ENCODE measurements at places on chromosomes 7 and 10.

DNA sequence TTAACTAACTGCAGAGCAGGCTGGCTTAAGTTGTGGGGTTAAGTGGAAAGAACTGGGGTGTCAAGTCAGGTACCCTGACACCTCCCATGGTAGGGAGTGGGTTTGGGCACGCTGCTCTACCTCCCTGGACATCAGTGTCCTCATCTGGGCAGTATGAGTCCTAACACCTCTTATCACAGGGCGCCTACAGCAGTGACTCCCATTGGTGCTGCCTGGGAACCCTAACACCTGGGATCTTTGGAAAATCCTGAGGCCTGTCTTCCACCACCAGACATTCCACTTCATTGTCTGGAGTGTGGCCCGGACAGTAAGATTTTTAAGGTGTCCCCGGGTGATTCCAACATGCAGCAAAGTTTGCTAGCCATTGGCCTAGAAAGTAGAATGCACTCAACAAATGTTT, 239.1 kb downstream of the SKAP2 start:
- H3K4me1 ChIP-seq: no peaks in the 10 kb centered on the region
- H3K27ac ChIP-seq: no peak overlapping the region
- H3K4me3 ChIP-seq: no peak overlapping the region
- no peaks in the 10 kb centered on the region for H3K36me3 ChIP-seq
- DNase-seq: no peak

GRCh38 chr7:138170959-138171703, 94.9 kb downstream of the AKR1D1 start:
- no peak for DNase-seq
- no peak overlapping the region for H3K4me3 ChIP-seq
- no peaks in the 10 kb centered on the region for H3K4me1 ChIP-seq
- H3K27me3 ChIP-seq: no peaks in the 10 kb centered on the region
- no peaks in the 10 kb centered on the region for H3K36me3 ChIP-seq

- H3K4me1 ChIP-seq: no peaks in the 10 kb centered on the region
- no peak for DNase-seq
- H3K36me3 ChIP-seq: peaks cover 21% of the 10 kb centered on the region
- no peak overlapping the region for H3K27ac ChIP-seq
- no peaks in the 10 kb centered on the region for H3K27me3 ChIP-seq
- no peak overlapping the region for H3K4me3 ChIP-seq
Measured at GRCh38 chr7:44394112-44394447, 68.7 kb upstream of the CAMK2B start.

DNA sequence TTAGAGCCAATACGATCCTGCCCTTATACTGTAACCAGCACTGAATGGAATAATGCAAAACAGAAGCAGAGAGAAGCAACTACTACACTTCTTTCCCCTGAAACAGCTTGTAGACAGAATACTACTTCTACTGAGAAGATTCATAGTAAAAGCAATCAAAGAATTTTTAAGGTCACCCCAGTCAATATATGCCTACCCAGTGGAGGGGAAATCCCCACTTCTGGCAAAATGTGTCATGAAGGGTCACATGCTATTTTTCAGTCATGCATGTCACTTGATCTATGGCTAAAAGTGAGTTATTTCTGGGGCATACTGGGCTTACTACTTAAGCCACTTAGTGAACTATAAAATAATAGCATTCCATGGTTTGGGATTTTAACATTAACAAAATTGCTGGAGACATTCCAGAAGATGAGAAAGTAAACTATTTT, 25.6 kb downstream of the IRF5 start:
- no peak overlapping the region for H3K4me3 ChIP-seq
- no peak for DNase-seq
- H3K27me3 ChIP-seq: no peaks in the 10 kb centered on the region
- no peaks in the 10 kb centered on the region for H3K4me1 ChIP-seq
- no peak overlapping the region for H3K27ac ChIP-seq
- H3K36me3 ChIP-seq: peaks cover 25% of the 10 kb centered on the region

- no peak overlapping the region for H3K4me3 ChIP-seq
- peak overlapping the region; percentile 15 for H3K27ac ChIP-seq
- H3K36me3 ChIP-seq: no peaks in the 10 kb centered on the region
- H3K4me1 ChIP-seq: no peaks in the 10 kb centered on the region
- H3K27me3 ChIP-seq: no peaks in the 10 kb centered on the region
Measured at GRCh38 chr10:12389154-12389734, 39.9 kb downstream of the CAMK1D start.

DNA sequence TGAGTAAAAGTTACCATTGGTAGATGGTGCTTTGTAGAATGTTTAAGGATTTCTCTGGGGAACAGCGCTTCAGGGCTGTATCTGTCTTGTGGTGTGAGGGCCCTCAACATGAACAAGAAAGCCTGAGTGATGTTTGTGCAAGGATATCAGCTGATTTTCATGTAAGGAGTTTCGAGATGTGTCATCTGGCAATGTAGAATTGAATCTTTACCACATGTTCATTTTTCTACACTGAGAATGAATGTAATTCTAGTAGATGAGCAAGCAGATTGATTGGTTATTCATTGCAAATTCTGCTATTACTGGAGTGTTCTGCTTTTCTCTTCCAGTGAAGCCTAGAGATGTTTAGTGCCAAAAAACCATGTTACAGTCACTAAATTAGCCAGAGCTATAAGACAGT, 87.7 kb downstream of the ST7 start:
- H3K4me1 ChIP-seq: peaks cover 22% of the 10 kb centered on the region
- H3K27ac ChIP-seq: no peak overlapping the region
- H3K27me3 ChIP-seq: no peaks in the 10 kb centered on the region

DNA sequence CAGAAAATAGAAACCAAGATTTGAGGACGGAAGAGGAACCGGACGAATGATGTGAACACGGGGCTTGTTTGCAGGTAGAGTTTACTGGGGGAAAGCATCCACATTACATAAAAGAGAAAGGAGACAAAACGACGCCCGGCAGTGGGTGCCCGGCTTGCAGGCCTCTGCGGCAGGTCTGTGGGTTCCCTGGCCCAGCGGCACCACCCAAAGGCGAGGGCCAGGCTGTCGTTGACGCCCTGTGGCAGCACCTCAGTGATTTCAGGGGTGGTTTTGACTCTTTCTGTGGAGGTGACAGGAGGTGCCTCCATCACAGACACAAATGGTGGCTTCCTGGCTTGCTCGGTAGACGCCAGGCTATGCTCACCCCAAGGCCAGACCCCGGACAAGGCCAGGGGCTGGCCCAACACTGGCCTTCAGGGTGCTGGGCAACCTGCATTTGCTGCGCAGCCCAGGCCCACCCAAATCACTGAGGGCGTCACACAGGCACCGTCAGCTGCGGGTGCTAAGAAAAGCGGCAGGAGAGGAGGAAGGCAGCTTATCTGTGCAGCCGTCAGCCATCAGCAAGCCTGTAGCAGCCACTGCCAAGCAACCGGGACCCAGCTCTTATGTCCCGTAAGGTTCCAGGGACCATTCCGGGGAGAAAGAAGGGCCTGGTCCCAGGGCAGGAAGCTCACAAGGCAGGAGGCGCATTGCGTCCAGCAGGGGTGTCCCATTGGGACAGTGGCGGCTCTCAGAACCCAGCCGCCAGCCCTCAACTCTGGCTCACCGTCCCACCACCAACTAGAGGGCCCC, 230.3 kb downstream of the PTPRN2 start:
- no peak overlapping the region for H3K27ac ChIP-seq
- peak; percentile 46 for DNase-seq
- H3K4me1 ChIP-seq: no peaks in the 10 kb centered on the region
- H3K27me3 ChIP-seq: no peaks in the 10 kb centered on the region
- H3K4me3 ChIP-seq: no peak overlapping the region

GRCh38 chr7:67661-68395, 124.5 kb upstream of the FAM20C start:
- H3K27me3 ChIP-seq: no peaks in the 10 kb centered on the region
- no peaks in the 10 kb centered on the region for H3K4me1 ChIP-seq
- DNase-seq: peak; percentile 57
- H3K4me3 ChIP-seq: no peak overlapping the region

GRCh38 chr7:81138870-81139269, 220.0 kb upstream of the SEMA3C start:
- H3K27me3 ChIP-seq: no peaks in the 10 kb centered on the region
- H3K27ac ChIP-seq: no peak overlapping the region
- H3K4me1 ChIP-seq: no peaks in the 10 kb centered on the region
- no peaks in the 10 kb centered on the region for H3K36me3 ChIP-seq
- no peak overlapping the region for H3K4me3 ChIP-seq
- DNase-seq: no peak

- DNase-seq: no peak
- no peak overlapping the region for H3K27ac ChIP-seq
- H3K4me1 ChIP-seq: no peaks in the 10 kb centered on the region
- H3K4me3 ChIP-seq: no peak overlapping the region
Measured at GRCh38 chr7:151857412-151857811, 19.5 kb downstream of the PRKAG2 start.

- H3K4me1 ChIP-seq: no peaks in the 10 kb centered on the region
- no peaks in the 10 kb centered on the region for H3K36me3 ChIP-seq
- no peak overlapping the region for H3K27ac ChIP-seq
- H3K4me3 ChIP-seq: no peak overlapping the region
- DNase-seq: no peak
- no peaks in the 10 kb centered on the region for H3K27me3 ChIP-seq
Measured at GRCh38 chr7:2962865-2963264, 80.8 kb downstream of the CARD11 start.

DNA sequence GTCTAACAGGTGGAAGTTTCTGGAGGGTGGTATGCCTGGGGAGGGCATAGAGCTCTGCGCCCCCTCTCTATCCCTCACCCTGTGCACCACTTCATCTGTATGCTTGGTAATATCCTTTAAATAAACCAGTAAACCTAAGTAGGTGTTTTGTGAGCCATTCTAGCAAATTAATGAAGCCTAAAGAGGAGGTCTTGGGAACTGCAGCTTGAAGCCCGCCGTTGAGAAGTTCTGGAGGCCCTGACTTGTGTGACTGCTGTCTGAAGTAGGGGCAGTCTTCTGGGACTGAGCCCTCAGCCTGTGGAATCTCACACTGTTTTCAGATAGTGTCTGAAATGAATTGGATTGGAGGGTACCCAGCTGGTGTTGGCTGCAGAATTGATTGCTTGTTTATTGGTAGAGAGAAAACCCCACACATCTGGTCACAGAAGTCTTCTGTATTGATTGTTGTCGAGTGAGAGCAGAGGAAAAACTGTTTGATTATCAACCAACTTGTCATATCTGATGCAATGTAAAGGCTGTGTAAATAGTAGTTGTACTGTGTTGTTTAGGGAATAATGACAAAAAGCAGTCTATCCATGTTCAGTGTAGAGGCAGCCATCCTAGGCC, 4.7 kb downstream of the CRCP start:
- H3K36me3 ChIP-seq: no peaks in the 10 kb centered on the region
- H3K4me3 ChIP-seq: no peak overlapping the region
- no peaks in the 10 kb centered on the region for H3K27me3 ChIP-seq
- no peak overlapping the region for H3K27ac ChIP-seq
- peaks cover 39% of the 10 kb centered on the region for H3K4me1 ChIP-seq
- no peak for DNase-seq

DNA sequence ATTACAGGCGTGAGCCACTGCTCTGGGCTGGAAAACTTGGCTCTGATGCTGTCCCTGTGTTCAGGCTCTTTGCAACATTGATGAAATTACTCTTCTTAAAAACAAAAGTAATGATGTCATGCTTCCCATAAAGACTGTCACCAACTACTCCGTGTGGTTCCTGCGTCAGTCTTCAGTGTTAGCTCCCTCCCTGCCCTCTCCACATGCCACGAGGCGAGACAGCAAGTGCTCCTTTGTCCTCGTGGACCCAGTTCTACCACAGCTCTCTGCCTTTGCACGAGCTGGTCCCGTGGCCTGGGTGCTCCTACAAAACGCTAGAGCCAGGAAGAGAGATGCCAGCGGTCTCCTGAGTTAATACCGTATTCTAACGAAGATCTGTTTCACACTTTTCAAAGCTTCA, 194.5 kb downstream of the SDK1 start:
- H3K36me3 ChIP-seq: no peaks in the 10 kb centered on the region
- no peaks in the 10 kb centered on the region for H3K4me1 ChIP-seq
- H3K27me3 ChIP-seq: no peaks in the 10 kb centered on the region
- H3K4me3 ChIP-seq: no peak overlapping the region

DNA sequence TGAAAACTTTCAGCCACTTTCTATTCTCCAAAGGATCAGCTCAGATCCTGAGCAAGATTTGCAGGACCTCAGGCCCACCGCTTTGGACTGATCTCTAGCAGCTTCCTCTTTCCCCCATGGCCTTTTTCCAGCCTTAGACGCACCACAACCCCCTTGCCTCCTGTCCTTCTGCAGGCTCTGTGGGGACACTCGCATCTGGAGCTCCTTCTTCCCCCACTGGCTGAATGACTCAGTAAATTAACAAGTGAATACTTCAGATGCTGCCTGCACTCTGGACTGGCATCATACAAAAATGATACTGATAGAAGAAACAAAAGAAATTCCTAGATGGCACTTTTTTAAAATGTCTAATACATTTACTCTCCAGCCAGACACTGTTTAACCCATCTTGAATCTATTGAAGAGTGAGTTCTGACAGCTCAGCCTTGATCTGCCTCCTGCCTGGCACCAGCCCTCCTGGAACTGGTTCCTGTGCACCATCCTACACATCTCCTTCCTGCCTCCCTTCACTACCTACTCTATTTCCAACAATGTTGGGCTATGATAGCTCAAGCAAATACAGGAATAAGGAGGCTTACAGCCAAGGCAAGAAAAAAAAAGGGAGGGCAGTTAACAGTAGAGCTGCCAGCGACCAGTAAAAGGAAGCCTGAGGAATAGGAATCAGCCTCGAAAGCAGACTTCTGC, 3.3 kb downstream of the FRMPD2 start:
- no peak overlapping the region for H3K27ac ChIP-seq
- no peaks in the 10 kb centered on the region for H3K27me3 ChIP-seq
- no peak overlapping the region for H3K4me3 ChIP-seq
- H3K36me3 ChIP-seq: no peaks in the 10 kb centered on the region
- H3K4me1 ChIP-seq: no peaks in the 10 kb centered on the region
- DNase-seq: no peak

GRCh38 chr7:8931906-8932646, 498.7 kb downstream of the NXPH1 start:
- no peaks in the 10 kb centered on the region for H3K36me3 ChIP-seq
- no peaks in the 10 kb centered on the region for H3K27me3 ChIP-seq
- H3K27ac ChIP-seq: no peak overlapping the region

DNA sequence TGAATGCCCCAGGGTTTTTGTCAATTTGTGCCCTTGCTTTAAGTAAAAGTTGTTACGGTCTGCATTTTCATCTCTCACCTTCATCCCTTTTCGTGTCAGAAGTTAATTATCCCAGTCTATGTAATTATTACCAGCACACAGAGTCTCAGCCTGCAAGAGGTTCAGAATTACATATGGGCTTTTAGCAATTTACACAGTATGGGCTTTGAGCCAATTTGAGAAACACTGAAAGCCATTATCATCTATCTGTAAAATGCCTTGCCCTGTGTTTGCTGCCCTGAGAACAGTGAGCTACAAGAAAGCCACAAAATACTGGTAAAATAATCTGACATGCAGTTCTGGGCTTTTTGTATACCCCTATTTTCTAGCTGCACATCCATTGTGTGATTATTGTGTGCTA, 125.6 kb upstream of the STEAP4 start:
- DNase-seq: no peak
- no peak overlapping the region for H3K4me3 ChIP-seq
- H3K36me3 ChIP-seq: no peaks in the 10 kb centered on the region
- H3K27me3 ChIP-seq: no peaks in the 10 kb centered on the region

All from sigmoid colon (tissue), 7 donors.